ENCODE measurements at places on chromosomes 16 and 17.

DNA sequence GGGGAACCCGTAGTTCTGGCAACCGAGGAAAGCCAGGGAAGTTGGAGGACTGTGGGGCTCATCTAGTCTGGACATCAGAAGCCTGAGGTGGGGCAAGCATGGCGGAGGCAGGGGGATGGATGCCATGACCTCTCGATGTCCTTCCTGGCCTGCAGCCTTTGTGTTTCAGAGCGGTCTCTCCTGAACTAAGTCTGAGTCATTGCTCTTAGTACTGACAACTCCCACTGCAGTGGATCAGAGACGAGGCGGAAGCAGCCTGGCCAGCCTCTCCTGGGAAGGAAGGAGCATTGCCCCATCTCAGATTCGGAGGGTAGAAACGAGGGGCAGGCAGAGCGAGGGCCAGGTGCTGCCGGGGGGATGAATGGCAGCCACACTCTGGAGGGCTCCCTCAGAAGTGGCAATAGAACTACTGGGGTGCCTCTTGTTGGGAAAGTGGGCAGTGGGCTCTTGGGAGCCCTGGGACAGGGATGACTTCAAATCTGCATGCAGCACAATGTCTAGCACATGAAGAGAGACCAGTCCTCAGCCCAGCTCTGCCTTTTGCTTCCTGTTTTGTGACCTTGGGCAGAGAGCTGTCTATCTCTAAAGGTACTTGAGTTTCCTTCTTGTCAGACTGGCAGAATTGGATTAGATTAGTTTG is 3.6 kb upstream of the STAC2 start:
- DNase-seq = peak; percentile 77

- no peak for DNase-seq
Observed at GRCh38 chr17:71383091-71383490, 737.7 kb upstream of the SOX9 start.

- DNase-seq = no peak
Observed at GRCh38 chr16:66711581-66711980, 15.0 kb upstream of the CMTM4 start.

DNA sequence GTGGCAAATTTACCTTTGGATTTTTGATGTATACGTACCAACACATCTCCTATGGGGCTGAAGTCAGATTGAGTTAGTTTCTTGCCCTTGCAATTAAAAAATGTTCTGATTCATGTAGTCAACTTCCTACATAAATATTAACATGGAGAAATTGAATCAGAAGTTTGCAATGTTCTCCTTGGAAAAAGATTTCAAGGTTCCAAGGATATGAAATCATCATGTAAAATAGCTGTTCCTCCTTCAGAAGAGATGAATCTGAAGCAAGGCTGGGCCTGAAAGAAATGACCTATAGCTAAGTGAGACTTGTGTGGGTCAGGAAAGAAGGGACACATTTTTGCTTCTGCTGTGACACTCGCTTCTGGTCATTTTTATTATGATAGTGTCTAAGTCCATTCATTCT is 131.7 kb downstream of the RGS9 start:
- DNase-seq = no peak

GRCh38 chr17:63349478-63350000 is 96.6 kb downstream of the CYB561 start:
- peak; percentile 39 for DNase-seq

DNA sequence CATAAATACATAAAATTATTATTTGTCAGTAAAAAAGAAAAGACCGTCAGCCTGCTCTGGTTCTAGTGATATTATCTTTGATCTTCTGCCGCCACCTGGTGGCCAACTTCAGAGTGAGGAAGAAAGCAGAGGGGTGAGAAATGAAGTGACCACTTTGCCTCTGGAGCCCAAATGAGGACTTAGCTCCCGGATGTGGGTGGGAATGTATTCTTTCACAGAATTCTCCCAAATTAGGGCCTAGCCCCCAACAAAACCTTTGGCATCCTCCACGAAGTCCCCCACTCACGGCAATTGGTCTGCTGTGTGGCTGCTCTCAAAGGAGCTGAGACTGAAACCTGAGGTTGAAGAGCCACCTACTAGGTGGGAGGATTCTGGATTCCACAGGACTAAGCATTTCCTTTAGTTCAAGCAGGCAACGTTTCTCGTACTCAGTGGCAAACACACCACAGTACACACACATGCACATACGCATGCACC is 4.9 kb upstream of the ZNF267 start:
- peak; percentile 80 for DNase-seq

- no peak for DNase-seq
Observed at GRCh38 chr17:81691608-81692007, 7.8 kb downstream of the HGS start.

DNA sequence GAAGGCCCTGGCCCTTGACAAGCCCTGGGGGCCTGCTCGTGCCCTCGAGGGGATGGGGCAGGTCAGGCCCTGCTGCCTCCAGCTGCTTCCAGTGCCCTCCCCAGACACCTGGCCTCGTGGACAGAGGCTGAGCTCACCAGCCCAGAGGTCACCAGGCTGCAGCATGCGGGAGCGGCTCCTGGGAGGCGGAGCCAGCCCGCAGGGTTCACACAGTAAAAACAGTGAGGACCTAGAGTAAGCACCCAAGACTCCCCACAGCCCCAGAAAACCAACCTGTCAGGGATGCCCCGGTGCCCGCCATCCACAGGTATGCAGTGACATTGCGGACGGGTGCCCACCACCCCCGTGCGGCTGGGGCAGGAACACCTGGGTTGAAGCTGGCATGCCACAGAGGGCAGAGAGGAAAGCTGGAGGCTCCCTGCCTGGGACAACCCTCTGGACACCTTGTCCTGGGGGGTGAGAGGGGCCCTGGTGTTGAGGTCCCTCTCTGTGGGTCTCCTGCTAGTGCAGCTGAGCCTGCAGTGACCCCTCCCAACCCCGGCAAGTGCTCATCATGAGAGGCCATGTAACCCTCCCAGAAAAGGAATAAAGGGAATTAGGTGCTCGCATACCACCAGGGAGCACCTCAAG is 62.1 kb downstream of the LMF1 start:
- DNase-seq = no peak

DNA sequence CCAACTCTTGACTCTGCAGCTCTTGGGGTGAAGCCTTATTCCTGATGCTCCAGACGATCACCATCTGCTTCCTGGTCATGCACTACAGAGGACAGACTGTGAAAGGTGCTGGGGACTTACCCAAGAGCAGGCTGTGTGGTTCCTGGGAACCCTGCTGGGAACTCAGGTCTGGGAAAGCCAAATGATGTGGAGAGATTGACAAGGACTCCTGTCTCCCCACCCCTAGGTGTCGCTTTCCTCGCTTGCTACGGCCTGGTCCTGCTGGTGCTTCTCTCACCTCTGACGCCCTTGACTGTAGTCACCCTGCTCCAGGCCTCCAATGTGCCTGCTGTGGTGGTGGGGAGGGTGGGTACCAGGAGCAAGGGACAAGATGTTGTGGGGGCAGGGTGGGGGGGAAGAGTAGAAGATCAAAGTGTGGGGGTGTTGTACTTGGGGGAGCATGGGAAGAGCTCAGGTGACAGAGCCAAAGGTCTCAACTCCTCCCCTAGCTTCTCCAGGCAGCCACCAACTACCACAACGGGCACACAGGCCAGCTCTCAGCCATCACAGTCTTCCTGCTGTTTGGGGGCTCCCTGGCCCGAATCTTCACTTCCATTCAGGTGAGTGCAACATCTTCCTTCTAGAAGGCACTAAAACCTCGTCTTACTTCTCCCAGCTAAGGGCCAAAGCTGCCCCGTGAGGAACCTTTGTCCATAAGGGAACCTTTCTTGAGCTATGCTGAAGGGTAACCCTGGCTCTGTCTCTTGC is 3.0 kb downstream of the SOX15 start:
- no peak for DNase-seq

- DNase-seq = no peak
Observed at GRCh38 chr16:88839745-88840599, 16.8 kb downstream of the GALNS start.

- DNase-seq = no peak
Observed at GRCh38 chr17:4485676-4486646, 12.7 kb upstream of the SPNS2 start.

GRCh38 chr17:81710514-81711308 is 1.4 kb upstream of the SLC25A10 start:
- DNase-seq = peak; percentile 39

- peak; percentile 21 for DNase-seq
Observed at GRCh38 chr17:63337579-63337978, 108.5 kb downstream of the CYB561 start.

- DNase-seq = peak; percentile 29
Observed at GRCh38 chr17:81365601-81366585, 29.4 kb upstream of the BAHCC1 start.

GRCh38 chr17:802481-802880 is 20.3 kb downstream of the MRM3 start:
- DNase-seq = no peak

DNA sequence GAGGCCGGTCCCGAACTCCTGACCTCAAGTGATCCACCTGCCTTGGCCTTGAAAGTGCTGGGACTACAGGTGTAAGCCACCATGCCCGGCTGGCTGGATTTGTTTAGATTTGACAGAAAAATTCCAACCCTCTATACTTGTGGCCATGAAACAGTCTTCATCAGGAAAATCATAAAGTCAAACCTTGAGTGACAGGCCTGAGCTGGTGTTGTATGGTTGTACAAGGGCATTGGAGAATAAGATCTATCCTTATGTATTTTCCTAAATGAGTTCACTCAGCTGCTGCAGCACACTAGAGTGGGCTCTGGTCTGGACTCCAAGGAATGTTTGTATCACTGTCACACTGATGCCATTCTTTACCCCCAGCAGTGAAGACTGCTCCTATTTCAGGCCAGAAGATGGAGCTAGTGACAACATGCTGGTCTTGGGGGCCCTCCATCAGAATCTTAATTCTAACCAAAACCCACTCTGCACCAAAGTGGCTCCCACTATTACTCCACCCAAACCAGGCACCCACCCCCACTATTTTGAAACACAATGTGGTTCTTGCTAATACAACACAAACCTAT is 27.4 kb downstream of the SNX11 start:
- no peak for DNase-seq

DNA sequence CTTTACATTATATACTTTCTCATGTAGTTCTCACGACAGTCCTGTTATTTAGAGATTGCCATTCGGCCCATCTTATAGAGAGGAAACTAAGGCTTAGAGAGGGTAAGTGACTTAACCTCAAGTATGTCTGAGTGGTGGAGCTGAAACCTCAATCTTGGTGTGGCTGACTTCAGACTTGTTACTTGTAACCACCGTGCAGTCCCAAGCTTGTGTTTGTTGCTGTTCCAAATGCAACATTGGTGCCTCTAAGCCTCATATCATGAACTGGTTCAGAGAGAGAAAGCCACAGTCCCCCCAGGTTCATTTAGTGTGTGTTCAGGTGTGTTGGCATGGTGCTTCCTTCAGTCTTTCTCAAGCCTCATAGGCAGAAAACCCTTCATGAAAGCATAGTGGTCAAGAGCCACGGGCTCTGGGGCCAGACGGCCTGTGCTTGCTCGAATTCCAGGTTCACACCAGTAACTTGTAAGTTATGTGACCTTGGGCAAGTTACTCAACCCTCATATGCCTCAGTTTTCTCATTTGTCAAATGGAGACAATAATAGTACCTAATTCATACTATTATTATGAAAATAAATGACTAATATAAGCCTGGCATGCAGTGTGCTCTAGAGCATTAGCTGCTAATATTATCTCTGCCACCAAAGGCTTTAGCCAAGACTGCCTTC is 39.9 kb downstream of the CDH1 start:
- no peak for DNase-seq

DNA sequence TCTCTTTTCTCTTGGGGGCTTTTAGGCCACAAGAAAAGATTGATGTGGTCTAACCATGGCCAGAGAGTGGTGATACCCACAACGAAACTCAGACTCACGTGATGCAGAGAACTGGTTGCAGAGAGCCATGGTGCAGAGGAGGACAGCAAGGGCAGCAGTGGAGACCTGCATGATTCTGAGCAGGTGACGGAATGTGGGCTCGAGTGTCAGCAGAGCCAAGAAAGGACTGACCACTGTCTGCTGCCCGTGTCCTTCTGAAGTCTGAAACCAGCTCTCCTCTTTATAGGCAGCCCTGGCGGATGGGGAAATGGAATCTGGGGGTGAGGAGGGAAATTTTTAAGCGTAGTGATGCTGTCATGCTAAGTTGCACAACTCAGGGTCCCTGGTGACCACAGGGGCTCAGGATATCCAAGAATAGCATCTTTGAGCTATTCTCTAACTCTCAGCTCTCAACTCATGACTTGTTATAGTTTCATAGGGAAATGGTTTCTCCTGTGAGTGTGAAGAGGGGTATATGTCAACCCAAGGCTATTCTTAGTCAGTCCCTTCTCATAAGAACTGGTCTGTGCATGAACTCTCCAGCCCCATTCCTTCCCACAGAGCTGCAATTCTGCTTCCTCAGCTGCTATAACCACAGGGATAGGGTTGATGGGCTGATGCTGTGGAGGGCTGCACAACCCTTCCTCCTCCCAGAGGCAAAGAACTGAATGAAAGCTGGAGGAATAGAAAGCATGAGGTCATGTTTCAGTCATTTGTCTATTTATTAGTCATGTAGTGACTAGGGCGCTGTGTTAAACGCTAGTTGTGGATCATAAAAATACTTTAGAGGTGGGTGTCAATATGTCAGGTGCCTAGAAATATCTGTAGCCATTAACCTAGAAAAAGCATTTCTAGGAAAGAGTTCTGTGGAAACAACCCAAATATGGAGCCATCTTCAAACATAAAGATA is at the start of gene CCL3:
Gene CCL3 (minus strand): TSS at position 256 of the 949 bp plus-strand sequence. CDS start 85 bp downstream, at position 171.
- DNase-seq = peak; percentile 6

- no peak for DNase-seq
Observed at GRCh38 chr16:75181630-75182029, 25.3 kb downstream of the CTRB2 start.

- no peak for DNase-seq
Observed at GRCh38 chr17:21705021-21705601, 12.8 kb downstream of the KCNJ18 start.

GRCh38 chr16:88067530-88068411 is 116.5 kb downstream of the BANP start:
- DNase-seq = no peak

GRCh38 chr17:45013021-45013997 is 38.1 kb downstream of the DCAKD start:
- DNase-seq = no peak

GRCh38 chr16:56657555-56658326 is at the start of gene MT1F:
TSS of gene MT1F (plus strand) at chr16:56657959. CDS start at chr16:56658059, 100 bp downstream.
- peak; percentile 24 for DNase-seq

DNA sequence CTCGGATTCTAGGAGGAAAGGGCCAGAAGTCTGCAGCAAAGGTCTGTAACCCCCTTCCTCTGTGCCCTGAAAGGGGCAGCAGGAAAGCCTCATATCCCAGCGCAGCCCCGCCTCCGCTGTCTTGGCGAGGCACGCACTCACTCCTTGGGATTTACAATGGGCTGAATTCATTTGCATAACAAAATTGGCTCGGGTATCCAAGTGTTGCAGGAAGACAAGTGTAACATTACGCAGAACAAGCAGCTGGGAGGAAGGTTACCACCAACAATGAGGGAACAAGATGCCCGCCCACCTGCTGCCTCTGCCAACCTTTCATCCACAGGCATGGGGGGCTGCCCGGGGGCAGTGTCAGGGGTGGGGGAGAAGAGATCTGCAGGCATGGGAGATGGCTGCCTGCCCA is 130.4 kb downstream of the MRM1 start:
- no peak for DNase-seq
